ENCODE measurements at places on chromosomes 5 and 9.

DNA sequence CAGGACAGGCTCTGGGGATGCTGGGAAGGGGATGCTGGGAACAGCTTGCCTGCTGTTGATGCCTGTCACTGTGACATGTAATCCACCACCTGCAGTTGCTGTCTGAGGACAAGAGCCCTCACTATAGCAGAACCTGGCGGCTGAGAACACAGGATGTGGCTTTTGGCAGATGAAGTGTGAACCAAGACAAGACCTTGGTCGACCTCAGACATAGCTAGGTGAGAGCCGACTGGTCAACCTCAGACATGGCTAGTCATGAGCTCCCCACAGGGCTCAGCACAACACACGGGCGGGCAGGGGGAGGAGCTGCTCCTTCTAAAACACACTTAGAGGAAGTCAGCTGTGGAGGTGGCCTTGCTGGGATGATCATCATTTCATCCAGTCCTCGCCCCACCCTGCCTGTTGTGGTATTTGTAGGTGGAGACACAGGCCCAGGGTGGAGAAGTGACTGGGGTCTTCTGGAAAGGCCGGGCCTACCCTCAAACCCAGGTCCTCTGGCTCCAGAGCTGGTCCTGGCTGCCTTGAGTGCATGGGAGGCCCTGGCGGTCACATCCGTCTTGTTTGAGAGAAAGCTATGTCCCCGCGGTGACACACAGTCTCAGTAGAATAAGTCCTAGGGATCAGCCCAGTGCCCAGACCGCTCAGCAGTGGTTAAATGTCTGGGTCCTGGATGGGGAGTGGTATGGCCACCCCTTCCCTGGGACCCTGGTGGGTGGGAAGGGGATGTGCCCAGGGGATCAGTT is 6.1 kb downstream of the SUSD3 start:
- DNase-seq = peak; percentile 70

DNA sequence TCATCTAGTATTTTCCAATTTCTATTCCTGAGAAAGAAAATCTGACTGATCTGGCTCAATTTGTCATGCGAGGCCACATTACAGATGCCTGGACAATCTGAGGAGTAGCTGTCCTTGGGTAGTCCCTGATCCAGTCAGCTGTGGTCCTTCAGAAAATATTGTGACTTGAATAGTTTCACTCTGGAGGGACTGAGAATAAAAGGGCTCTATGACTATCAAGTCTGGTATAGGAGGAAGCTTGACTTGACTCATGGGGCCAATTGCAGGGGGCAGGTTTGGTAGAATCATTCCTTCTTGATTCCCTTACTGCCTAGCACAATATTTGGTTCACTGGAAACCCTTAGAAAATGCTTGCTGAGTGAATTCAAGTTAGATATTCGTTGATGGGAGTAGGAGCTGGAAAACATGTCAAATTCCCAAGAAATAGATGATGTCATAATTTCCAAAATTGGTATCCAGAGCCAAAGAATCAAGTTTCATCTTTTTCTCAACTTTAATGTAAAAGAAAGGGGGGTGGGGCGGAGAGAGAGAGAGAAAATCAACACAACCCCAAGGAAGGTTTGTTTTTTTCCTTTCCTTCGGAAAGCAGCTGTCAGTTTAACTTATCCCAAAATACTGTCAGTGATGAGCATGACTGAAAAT is 32.4 kb upstream of the STX17 start:
- DNase-seq = no peak

- no peak for DNase-seq
These were observed 1072.1 kb upstream of the WWC1 start for GRCh38 chr5:167219298-167219697.

DNA sequence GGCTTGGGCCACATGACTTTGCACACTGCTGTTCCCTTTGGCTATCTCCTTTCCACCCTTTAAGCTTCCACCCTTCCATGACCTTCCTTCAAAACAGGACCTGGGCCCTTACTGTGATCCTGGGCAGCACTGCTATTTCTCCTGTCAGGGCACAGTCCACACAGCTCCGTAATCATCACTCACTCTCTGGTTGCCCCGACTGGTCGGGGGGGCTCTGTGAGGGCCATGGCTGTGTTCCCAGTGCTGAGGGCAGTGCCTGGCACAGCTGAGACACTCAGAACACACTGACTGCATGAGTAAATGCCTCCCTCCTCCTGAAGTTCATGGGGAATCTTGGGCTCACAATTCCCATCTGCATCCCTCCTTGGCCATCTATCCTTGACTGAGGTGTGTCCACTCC is 12.2 kb downstream of the TRAF1 start:
- no peak for DNase-seq

DNA sequence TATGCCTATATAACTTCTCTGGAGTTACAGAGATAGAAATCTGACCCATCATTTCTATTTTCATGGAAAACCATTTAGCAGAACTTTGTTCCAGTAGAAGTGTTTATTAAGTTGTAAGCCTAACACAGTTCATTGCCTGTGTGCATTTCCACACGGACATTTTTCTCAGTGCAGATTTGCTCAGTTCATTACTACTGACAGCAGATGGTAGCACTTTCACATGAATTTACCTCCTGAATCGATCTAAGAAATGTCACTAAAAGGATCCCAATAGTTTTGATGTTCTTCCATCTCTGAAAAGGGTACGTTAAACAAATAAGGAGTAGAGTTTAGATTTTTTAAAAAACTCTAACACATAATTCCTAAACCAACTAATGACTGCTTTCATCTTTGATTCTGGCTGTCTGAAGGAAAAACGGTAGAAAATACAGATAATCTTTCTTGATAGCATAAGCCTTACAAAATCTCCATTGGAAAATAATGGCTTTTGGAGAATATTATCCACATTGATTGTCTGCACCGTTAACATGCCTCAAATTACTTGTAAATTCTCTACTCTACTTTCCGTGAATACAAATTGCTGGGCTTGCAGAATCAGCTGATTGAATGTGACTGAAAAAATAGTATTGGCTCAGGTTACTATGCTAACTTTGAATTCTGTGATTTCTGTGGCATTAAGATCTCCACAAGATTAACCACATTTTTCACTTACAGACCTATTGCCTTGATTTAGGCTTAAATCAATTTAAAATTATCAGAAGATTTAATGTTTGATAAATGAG is 33.1 kb downstream of the RPS23 start:
- no peak for DNase-seq

DNA sequence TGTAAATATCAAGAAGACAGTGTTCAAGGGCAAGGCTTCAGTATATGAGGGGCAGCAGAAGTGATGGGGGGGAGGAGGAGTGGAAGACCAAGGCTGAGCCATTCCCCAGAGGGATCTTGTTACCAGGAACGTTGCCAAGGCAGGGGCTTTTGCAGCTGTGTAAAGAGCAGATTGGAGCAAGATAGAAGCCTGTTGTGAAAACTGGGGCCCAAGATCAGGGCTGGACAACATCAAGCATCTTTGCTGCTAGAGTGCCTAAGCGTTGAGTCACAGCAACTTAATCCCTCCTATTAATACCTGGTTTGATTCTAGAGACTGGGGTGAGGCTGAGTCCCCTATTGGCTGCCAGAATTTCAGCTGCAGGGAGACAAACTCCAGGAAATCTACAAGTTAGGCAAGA is 18.4 kb upstream of the ERCC6L2 start:
- DNase-seq = no peak

DNA sequence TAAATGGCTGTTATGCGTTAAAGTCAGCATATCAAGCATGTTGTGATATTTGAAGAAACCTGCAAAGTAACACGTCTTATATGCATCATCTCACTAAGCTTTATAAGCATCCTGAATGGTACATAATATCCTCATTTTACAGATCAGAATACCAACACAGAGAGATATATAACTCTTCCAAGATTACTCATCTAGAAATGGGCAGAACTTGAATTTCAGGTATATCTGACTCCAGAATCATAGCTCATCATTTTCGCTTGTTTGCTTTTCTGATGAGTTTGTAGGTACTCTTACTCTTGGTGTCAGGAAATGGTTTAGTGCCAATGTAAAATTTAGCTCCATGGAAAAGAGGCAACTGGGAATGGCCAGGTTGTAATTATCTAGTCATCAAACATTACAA is 232.3 kb upstream of the ANKH start:
- DNase-seq = no peak

DNA sequence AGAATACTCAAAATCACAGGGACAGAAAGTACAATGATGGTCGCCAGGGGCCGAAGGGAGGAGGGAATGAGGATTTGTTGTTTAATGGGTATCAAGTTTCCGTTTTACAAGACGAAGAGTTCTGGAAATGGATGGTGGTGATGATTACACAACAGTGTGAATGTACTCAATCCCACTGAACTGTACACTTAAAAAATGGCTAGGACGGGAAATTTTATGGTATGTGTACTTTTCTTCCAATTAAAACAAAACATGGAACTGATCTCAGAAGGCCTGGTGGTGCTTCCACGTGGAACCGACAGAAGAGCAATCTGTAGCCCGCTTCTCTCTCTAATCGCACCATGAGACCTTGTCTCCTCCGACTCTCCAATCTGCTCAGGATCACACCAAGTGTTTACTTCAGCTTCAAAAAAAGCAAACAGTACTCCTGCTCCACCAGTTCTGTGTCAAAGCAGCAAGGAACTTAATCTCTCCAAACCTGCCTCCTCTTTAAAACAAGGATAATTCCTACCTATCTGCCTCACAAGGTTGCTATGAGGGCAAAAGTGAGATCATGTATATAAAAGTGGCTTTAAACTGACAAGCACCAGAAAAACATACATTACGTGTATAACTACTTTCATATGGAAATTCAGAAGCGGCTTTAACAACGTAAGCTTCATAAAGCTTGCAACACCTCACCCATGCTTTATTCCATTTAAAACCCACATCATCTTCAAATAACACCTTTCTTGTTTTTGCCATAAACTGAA is 2.1 kb downstream of the ECPAS start:
- DNase-seq = no peak

- DNase-seq = no peak
These were observed 55.6 kb upstream of the COL5A1 start for GRCh38 chr9:134585746-134586706.

- no peak for DNase-seq
These were observed 11.5 kb upstream of the FAM120AOS start for GRCh38 chr9:93464876-93465275.

GRCh38 chr5:173837654-173838053 is 50.5 kb upstream of the CPEB4 start:
- DNase-seq = no peak

DNA sequence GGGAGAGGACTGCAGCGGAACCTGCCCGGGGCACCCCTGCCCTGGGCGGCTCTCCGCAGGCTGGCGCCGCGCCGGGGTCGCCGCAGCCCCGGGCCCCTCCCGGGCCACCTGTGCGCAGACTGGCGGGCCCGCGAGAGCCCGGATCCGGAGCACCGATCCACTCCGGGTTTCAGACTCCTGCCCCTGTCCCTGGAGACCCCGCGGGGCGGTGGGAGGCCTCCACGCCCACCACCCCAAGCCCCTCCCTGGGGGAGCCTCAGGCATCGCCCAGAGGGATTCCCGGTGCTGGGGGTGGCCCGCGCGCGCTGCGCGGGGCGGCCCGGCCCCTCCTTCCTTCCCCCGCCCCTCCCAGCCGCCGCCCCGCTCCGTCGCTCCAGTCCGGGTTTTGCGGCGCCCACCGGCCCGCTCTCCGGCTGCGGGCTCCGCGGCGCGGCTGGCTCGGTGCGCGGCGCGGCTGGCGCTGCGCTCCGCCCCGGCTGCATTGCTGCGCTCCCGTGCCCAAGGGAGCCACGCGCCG is at the start of gene UNC5A:
UNC5A (plus strand) TSS at position 479 of the 517 bp plus-strand sequence. CDS start 192 bp downstream, outside the sequence.
- DNase-seq = peak; percentile 25

DNA sequence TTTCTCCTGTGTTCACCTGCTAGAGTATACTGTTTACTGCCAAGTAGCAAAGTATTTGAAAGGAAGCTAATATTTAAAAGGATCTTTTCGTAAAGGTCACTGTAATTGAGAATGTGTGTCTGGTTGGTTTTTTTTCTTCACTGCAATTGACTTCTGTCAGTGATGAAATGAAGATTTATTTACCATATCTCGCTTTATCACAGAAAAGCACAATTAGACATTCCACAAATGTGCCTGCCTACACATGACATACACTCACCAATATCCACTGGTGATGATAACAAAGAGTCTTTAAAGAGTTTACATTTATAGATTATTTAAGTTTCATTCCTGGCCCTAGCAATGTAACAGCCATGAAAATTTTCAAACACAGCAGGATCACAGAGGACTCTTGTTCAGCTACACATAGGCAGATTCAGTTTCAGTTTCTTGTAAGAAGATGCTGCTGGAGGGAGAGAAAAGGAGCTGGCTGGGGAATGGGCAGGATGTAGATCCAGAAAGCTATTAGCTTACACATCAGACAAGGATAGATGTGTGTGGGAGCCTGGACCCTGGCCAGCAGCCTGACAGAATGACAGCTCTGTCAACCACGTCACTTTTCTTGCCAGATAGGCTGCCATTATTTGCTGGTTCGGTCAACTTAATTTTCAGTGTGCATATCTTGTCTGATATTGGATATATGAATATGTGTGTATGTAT is 104.0 kb downstream of the GDNF start:
- no peak for DNase-seq

DNA sequence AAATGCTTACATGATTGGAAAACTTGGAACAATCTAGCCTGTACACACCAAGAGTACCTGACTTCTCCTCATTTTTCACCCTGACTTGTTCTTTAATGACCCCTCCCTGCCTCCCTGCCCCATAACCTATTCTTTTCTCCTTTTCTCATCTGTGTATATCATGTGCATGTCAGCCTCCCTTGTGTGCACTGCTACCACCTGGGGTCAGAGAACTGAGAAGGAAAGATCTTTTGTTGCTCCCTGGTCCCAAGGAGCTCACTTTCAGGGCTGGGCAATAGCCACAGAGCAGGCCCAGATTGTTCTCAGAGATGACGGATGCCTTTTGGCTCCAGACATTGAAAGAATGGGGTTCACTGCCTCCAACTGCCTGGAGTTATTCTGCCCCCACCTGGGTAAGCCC is 5.1 kb downstream of the MAP1B start:
- DNase-seq = no peak

DNA sequence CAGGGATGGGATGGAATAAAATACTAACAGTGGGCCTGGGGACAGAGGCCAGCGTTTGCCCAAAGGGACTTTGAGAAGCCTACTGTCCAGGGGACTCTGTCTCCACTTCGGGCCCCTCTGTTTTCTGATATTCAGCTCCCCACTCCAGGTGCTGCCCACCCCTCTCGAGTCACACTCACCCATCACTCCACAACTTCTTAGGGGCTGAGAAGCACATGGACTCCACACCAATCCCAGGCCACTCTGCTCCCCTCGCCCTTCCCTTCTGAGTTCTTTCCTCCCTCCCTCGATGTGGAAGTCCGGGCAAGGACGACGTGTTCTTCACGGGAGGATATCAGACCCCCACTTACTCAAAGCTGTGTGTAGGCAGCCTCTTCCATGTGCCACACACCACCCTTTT is 124.5 kb downstream of the BARX1 start:
- DNase-seq = no peak

- DNase-seq = no peak
These were observed 126.7 kb downstream of the COL23A1 start for GRCh38 chr5:178463321-178464155.

- DNase-seq = no peak
These were observed 741.5 kb upstream of the RGMB start for GRCh38 chr5:98031926-98032325.

- DNase-seq = no peak
These were observed 21.9 kb downstream of the OR2Y1 start for GRCh38 chr5:180717989-180718388.

- DNase-seq = no peak
These were observed 330.0 kb downstream of the PRR16 start for GRCh38 chr5:120794121-120794520.

- DNase-seq = no peak
These were observed 11.2 kb downstream of the AGXT2 start for GRCh38 chr5:35036536-35036935.

Data from central memory CD8-positive, alpha-beta T cell (primary cell).